ENCODE measurements at places on chromosomes 7 and 10.

- no peak for DNase-seq
These were observed 32.4 kb upstream of the SVIL start for GRCh38 chr10:29667191-29667590.

GRCh38 chr7:21543528-21544302 is 876 bp downstream of the DNAH11 start:
- DNase-seq, result no peak

DNA sequence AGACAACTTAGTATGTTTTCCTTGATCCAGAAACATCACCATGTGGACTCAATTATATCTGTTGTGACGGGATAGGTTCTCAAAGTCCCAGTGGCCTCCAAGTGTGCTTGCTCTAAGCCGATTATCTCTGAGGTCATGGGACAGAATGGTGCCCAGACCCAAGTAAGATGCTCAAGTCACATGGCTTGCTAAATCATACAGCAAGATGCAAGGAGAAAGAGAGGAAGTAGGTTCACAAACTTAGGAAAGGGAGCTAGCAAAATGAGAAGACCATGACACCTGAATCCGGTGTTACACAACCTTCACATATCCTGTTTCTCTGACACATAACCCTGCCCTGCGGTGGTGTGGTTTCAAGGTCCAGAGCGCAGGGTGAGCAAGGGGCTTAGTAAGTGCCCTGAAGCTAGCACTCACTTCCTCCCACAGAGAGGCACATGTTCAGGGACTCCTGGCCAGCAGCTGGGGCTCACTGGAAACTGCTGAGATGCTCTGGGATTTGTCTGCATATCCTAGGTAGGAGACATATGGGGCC is 590.9 kb upstream of the ANKRD30A start:
- DNase-seq, result no peak

DNA sequence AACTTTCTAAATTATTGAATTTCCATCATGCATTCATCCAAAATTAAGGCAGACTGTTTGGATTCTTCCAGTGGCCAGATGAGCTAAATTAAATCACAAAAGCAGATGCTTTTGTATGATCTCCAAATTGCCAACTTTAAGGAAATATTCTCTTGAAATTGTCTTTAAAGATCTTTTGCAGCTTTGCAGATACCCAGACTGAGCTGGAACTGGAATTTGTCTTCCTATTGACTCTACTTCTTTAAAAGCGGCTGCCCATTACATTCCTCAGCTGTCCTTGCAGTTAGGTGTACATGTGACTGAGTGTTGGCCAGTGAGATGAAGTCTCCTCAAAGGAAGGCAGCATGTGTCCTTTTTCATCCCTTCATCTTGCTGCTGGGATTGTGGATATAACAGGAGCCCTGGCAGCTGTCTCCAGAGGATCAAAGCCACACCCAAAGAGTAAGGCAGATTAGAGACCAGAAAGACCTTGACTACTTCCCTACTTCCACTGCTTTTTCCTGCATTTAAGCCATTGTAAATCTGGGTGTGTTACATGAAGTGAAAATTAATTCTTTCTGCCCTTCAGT is 8.2 kb upstream of the CFAP69 start:
- DNase-seq, result no peak

GRCh38 chr7:139321071-139321745 is 19.9 kb upstream of the FMC1 start:
- no peak for DNase-seq

DNA sequence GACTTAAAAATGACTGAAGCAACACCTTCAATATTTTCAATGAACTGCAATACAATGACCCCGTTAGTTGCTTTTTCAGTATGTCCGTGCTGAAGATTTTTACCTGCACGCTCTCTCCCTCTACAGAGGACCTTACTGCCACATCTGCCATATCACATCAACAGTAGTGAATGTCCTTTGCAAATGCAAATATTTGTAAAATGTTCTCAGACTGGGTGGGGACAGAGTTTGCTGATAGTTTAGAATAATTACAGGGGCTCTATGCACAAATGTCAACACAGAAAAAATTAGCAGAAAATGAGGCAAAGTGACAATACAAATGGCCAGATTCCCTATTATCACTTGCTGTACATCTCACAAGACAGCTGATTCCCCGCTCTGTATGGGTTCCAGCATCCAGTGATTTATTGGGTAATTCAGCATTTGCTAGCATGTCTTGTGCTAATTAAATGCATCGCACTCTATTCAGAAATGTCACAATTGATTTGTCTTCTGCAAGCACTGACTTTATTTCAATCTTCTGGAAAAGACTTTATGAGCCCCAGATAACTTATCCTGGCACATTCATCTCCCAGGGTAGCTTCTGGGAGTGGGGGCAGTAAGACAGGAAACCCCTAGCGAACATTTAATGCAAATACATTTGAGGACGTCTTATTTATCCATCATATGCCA is 69.1 kb upstream of the PTER start:
- DNase-seq, result no peak

GRCh38 chr10:63416376-63416775 is 49.4 kb downstream of the JMJD1C start:
- no peak for DNase-seq

GRCh38 chr10:85642082-85642420 is 724.5 kb downstream of the GRID1 start:
- no peak for DNase-seq

DNA sequence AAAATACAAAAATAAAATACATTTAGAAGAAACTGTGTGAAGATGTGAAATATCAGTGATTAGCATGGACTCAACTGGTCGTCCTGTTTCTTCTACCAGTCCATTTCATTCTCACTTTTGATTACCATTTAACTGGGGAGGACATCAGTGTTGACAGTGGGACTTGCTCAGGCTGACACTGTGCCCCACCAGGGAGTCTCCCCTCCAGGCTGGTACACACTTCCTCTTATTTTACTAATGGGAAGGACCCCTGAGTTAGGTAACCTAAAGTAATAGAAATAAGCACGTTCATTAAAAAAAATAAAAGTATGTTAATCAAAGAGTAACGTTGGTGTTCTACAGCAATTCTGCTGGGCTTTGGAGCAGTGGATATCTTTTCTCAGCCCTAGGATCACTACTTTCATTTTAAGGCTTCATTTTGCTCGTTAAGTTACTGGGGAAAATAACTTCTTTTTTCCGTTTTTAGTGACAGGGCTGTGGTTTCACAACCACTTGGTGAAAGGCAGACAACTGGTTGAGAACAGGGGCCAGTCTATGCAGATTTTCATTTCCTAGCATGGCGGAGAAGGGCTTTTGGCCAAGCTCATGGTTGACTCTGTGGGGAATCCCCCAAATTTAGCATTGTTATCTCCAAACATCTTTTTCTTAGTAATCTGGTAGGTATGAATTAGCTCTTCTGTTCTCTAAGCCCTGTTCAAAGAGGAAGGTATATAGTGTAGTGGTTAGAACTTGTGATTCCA is 2.1 kb downstream of the SNX10 start:
- no peak for DNase-seq

- no peak for DNase-seq
These were observed 9.8 kb downstream of the SLC16A12 start for GRCh38 chr10:89525556-89525955.

- no peak for DNase-seq
These were observed 85.1 kb downstream of the MGMT start for GRCh38 chr10:129552119-129552518.

DNA sequence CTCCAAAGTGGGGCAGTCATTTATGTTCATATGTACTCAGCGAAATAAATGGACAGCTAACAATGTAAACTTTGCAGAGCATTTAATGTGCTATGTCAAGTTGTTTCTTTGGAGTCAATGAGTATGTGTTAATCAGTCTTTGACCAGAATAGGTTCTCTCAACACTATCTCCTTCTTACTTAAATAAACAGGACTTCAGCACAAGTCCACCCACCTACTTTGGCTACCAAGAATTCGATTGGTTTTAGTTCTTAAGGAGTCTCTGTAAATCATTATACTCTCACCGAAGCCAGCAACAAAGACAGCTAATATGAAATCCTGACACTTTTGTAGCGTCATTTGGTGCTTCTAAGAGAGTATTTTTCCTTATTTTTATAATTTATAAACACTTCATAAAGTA is 6.9 kb downstream of the WEE2 start:
- no peak for DNase-seq

DNA sequence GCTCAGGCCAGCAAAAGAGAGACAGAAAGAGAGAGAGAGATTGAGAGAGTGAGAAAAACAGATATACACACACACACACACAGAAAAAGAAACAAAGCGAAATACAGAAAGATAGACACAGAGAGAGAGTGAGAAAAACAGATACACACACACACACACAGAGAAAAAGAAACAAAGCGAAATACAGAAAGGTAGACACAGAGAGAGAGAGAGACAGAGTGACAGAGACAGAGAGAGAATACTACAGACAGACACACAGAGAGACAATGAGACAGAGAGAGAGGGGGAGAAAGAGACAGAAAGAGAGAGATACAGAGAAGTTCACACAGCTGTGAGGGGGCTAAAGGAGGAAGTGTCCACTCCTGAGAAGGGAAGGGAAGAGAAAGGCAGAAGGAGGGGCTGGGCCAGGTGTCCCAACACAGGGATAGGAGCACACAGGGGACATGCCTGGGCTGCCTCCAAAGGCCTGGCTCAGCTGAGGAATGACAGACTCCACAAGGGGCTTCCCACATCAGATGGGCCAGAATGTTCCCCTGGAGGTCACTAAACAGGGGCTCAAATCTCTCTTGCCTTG is 4.3 kb downstream of the GCK start:
- DNase-seq, result no peak

DNA sequence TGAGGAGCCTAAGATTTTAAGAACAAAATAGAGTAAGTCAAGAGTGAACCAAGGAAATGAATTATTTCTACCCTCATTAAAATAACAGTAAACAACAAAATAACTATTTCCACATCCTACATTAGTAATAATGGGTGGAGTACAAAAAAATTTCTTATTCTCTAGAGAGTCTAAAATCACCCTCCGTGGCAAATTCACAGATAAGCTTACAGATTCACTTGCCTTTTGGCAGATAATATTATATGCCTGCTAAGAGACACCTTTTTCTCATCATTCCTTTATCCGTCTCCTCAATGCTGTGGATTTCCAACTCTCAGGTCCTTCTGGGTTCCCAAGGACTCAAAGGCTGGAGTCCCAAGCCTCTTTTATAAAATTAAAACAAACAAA is 2.2 kb upstream of the EPC1 start:
- no peak for DNase-seq

DNA sequence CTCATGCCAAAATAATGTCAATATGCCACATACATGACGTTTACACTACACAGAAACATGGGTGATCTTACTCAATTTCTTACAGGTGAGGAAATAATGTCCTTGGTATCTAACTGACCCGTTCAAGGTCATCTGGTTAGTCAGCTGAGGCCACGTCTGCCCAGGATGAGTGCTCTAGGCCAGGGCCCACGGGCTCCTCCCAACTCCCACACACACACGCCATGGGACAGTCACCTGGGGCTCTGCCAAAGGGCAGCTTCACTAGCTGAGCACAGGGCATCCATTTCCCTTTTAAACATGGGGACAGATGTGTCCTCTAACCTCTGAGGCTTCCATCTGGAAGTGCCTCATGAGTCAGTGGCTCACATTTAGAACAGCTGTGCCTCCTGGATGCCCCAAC is 123.9 kb downstream of the TNS3 start:
- DNase-seq, result no peak

DNA sequence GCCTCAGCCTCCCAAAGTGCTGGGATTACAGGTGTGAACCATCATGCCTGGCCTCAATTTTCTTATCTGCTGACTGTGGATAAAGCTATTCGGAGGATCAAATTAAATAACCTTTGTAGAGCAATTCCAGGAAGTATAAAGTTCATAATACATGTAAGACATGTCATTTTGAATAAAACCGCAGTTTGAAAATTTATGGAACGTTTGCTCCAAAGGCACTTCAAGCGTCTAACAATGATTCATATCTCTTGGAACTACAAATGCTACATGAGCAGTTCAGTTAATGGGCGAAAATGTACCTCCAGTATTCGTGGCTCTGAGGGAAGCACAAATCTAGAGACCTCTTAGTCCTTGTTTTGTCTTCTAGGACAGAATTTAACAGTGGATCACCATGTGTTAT is 190.3 kb downstream of the GALNT17 start:
- no peak for DNase-seq

DNA sequence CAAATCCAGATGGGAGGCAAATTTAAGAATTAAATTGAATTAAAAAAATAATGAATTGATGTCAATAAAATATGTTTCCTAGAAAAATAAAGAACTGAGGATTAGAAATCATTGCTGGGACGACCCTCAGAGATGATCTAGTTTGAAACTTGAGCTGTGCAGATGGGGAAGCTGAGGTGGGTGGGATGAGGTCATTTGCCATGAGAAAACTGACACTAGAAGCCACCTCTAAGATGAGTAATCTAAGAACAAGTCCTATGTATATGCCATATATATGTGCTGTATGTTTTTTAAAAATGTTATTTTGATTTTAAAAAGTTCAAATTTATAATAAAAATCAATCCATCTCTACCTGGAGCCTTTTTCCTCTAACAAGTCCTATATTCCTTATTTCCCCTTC is 135.7 kb downstream of the RSU1 start:
- no peak for DNase-seq

DNA sequence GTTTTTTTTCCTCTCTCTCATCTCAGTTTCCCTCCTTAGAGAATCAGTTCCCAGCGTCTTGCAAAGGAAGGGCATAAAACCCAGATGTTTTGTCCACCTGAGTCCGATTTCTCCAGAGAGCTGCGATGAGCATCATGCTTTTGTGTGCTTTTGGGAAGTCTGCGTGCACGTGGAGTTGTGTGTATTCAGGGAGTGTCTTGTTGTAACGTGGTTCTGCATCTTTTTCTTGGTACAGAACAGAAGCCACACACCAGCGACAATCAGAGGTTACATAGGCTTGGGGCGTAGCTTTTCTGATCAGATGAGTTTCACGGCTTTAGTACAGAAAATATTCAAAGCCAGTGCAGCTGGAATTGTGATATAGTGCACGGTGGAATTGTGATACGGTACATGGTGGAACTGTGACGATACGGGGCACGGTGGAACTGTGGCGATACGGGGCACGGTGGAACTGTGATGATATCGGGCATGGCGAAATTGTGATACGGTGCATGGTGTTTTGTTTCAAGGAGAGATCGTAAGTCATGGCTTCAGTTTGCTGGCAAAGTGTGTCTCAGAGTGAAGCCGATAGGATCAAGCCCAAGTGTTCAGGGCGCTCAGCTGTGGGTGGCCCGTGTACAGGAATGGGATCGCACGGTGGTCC is 32.8 kb downstream of the FOXK1 start:
- no peak for DNase-seq

DNA sequence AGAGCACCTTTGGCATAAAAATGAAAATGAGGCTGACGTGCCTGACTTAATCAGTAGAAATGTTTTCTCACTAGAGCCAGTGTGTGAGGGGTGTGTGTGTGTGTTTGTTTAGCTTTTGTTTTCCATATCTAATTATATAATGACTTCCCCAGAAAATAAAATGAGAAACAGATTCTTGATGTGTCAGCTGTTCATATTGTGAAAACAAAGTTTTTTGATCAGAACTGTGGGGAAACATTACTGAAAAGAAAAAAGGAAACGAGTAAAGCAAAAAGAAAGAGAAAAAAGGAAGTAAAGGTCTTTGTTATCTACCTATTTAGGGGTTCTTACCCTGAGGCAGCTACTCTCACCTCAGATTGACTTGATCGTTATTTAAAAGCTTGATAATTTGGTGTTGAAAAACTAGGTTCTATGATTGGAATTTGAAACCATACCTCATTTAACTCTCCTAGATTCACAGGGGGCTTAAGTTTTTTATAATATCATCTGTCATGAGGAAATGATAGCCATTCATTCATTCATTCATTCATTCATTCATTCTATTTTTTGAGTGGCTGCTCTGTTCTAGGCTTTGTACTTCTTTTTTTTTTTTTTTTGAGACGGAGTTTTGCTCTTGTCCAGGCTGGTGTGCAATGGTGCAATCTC is 58.0 kb downstream of the CREM start:
- no peak for DNase-seq
